NCI-H2029 treated with DMSO at 0.1 percent for 48 hours (cell line): ENCODE measurements at places on chromosomes 7 and 10.

GRCh38 chr10:28790146-28790545 is 112.8 kb downstream of the BAMBI start:
- no peak for DNase-seq

DNA sequence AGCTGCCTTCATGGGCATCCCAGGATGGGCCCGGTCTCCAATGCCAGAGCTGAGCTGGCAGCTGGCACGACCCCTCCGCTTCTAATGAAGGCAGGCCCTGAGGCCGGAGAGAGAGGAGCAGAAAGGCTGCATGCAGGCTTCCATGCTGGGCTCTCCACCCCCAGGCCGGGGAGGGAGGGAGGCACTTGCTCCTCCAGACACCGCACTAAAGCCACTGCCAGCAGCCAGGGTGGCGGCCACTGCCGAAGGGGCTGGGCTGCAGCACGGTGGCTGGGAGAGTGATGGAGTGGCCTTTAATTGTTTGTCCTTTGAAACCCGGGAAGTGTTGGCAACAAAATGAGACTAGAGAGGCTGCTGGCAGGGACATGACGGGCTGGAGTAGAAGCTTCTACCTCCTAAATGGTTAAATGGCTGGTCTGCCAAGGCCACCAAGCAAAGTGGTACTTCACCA is 236.5 kb downstream of the SKAP2 start:
- peak; percentile 97 for DNase-seq

GRCh38 chr10:6128591-6129251 is 39.9 kb downstream of the RBM17 start:
- no peak for DNase-seq

DNA sequence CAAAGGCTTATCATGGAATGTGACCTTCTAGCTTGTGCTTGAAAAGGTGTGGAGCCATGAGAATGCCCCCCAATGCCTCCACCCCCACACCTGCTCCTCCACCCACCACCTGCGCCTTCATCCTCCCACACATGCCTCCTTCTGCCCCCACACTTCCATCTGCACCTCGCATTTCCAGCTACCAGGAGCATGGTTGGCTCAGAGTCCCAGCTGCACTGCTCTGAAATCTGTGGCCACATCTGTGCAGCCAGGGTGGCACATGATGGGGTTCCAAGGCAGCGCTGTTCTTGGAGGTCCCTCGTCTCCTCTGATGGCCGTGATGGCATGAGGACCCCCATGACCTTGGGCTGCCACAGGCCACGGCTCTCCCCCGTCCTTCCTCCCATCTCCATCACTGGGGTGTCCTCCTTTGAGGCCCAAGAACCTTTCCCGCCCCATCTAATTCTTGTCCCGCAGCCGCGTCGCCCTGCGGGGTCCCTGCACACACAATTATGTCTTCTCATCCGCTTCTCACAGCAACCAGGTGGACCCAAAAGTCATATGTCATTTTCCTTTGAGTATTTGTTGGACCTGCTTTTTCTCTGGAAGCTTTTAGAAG is 40.6 kb upstream of the CNPY1 start:
- no peak for DNase-seq

- DNase-seq: no peak
Observed at GRCh38 chr10:11875494-11876281, 52.5 kb downstream of the PROSER2 start.

DNA sequence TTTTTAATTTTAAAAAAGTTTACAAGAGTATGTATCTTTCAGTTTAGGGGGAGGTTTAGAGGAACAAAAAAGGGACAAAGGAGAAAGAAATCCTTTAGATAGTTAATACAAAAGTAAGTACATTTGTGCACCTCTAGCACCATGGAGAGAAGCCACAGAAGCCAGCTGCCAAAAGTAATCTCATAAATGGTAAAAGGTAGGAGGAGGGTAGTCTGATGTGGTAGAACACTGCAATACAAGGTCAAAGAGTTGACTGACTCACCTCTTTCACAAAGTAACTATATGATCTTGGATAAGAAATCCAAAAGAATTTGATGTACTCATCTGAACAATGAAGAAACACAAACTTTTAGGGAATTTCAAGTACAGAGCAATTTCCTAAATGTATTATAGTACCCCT is 68.1 kb downstream of the CNOT4 start:
- DNase-seq: no peak

DNA sequence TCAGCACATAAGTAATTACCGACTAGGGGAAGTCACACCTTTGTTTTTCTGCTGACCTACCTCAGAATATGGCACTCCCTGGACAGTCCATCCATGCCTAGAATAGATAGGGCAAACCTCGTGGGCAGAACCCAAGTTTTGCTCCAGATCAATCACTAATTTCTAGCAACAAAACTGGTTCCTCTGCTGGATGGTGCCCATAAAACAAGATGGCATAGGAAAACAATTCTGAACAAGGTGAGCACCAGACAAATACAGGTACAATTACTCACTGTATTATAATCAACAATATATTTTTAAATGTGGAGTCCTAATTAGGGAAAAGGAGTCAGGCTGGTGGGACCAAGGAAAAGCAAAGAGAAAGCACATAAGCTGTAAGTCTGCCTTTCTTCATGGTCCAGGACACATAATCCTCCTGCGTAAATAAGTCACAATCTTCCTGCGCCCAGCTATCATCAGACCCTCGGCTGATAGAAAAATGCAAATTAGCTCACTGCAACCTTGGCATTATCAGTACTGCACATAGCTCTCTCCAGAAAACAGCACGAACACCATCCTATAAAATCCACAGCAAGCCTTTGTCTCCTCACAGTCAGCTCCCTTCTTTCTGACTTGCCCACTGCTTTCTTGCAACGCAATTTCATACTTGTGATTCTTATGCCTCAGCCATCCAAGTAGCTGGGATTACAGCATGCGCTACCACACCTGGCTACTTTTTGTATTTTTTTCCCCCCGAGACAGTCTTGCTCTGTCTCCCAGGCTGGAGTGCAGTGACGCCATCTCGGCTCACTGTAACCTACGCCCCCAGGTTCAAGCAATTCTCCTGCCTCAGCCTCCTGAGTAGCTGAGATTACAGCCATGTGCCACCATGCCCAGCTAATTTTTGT is 15.1 kb downstream of the URGCP start:
- no peak for DNase-seq

- DNase-seq: peak; percentile 45
Observed at GRCh38 chr7:25952261-25953057, 199.5 kb upstream of the NFE2L3 start.

DNA sequence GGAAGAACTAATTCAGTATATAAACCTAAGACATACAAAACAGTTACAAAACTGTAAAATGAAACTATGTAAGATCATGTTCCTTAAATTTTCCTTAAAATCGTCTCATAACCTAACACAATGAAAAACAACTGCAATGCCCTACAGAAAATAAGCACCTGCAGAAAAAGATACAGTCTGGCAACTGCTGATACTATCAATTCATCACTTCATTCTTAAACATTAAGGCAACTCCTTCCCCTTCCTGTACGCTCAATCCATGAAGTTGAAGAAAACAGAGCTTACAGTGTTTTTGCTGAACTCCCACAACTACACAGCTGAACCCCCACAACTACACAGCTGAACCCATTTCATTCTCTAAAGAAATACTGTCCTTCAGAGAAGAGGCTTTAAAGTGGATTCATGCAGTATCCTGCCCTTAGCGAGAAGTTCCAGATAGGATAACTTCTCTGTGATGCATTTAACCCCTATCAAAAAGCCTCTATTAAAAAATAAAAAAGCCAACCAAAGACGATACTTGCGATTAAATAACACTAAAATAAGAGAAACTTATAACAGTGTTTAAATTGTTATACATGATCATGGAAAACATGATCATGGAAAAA is 50.0 kb downstream of the JMJD1C start:
- DNase-seq: no peak

- DNase-seq: no peak
Observed at GRCh38 chr7:28581351-28581750, 169.0 kb downstream of the CREB5 start.

GRCh38 chr7:22723181-22723601 is 3.8 kb upstream of the IL6 start:
- peak; percentile 31 for DNase-seq

DNA sequence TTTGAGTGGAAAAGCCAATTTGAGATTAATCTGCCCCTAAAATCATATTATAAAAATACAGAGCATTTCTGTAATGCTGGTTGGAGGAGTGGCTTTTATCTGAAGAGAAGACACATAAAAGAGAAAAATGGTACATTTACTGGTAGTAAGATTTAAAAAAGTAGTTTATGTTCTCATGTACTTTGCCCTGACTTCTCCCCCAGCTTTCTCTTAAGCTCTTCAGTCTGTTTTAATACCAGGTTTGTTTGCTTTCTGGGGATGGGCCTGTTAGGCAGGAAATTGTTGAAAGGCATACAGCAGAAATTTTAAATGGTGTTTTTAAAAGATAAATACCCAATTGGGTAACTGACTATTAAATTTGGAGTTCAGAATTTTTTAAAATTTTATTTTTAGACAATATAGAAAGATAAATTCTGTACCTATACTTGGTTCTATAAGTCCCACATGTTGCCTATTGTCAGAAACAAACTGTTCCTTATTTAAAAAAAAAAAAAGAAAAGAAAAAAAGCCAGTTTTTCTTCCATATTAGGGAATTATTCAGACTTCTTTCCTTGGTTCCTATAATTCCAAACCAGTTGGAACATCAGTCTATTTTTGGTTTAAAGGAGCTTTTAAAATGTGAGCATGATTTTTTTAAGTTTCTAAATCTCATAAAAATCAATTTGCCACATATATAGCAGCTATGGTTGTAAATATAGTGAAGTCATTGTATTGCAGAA is 136.6 kb downstream of the ARID5B start:
- no peak for DNase-seq

DNA sequence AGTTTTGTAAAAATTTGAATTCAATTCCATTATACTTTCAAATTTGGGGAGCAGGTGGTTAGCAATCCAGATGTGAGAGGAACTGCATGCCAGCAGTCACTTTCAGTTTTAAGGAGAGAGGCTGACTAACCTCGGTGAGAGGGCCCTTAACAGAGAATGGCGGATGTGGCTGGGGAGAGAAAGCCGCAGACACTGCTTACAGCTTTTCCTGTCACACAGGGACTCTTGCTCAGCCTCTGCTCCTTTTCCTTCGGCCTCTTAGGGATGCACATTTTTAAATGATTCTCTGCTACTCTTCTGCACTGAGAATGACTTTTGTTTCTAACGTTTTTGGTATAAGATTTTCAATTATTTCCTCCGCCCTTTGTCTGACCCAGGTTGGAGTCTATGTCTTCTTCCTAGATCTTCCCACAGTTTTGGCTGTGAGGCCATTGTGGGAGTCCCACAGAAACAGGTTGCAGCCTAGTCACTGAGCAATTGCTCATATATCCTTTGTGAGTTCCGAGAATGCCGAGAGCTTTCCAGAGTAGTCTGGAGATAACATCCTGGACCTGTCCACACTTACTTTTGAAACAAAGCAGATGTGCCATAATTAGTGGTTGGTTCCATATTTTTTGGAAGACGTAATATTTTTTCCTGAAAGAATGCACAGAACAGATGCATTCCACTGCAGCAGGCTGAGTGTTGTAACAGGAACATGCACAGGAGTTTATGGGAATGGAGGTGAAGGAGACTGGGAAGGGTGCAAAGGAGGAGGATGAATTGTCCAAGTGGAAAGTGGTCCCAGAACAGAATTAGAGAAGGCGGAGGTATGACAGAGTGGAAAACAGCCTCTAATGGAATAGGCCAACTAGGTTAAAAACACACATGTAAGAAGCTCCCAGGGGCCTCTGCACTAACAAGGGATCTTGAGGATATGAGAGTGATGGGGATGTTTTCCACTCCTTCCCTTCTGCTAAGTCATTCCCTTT is 168.0 kb upstream of the ZNF32 start:
- DNase-seq: no peak

DNA sequence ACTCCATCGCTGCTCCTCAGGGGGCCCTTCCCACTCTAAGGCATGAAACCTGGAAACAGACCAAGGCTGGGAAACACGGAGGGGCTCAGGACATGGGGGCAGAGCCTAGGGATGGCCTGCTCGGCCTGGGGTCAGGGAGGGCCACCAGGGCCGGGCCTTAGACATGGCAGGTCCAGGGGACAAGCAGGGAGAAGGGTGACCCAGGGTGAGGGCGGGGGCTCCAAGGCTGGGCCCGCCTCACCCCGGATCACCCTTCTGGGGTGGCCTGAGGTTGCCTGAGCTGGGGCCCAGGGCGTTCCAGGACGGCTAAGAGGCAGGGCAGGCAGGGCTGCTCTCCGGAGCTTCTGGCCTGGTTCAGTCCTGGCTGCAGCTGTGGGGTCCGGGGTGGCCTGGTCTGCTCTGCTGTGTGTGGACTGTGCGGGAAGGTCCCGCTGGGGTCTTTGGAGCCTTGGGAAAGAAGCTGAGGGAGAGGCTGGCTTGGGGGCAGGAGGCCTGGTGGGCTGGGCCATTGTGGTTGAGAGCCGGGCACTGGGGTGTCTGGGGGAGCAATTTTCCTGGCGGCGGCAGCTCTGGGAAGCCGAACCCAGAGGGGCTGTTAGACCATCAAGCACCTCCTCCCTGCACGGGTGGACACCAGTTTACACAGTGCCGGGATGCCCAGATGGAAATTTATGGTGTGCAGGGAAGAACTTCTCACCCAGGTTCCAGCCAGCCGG is 52.2 kb downstream of the UNCX start:
- no peak for DNase-seq

DNA sequence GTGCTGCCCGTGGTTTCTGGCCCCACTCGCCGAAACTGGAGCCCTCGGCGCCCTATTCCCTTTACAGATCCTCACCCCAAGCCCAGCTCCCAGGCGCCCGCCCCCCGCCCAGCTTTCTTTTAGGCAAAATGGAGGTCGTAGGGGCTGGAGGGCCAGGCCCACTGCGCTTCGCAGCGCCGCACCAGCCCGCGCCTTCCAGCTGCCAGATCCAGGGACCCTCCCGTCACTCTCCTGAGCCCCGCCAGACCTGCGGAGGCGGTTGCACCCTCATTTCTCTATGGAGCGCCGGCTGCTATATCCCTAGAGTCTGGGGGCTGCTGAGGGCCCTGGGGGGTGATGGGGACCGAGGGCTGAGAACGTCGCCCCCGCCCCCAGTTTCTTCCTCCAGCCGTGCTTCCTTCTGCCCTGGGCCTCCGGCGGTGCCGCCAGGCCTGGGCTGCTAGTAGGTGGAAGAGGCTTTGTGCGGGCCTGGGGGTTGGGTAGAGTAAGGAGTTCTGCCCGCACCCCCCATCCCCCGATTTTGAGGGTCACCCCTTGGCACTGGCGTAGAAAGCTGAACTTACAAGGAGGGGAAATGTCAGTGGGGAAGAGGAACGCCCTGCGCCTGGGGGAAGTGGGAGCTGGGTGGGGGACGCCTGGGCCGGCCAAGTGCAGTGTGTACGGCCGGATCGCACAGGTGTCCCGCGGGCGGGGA is 1.0 kb downstream of the GNB2 start:
- DNase-seq: no peak
